ENCODE measurements at places on chromosomes 6 and 20.

DNA sequence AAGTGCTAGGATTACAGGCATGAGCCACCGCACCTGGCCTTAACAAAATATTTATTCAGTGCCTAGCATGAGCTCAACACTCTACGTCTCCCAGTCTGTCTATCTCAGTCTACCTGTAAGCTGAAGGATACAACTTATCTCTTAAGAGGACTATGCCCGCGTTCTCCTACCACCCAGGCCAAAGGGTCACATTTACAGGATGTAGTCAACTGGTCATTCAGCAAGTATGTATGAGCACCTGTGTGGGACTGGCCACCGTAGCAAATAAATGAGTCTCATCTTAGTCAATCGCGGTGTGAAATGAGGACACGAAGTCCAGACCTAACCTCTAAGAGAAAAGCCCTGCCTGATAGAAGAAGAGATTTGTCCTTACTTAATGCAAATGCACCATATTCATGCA lies 49.9 kb downstream of the MUC22 start:
- no peak for DNase-seq

DNA sequence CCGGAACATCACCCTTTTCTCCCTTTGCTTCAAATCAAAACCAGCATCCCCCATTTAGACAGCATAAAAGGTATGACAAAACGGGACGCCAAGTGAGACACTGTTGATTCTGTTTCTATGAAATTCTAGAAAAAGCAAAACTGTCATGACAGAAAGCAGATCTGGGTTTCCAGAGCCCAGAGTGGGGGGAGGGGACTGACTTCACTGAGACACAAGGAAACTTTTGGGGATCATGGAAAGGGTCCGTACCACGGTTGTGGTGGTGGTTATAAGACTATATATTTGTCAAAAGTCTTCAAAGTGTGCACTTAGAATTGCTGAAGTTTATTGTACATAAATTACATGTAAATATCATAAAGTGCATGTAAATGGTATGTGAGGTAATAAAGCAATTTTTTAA lies 82.6 kb downstream of the SLC22A3 start:
- no peak for DNase-seq

GRCh38 chr6:113340371-113340770 lies 516.8 kb upstream of the MARCKS start:
- no peak for DNase-seq

- no peak for DNase-seq
Measured at GRCh38 chr6:49082611-49083010, 380.4 kb downstream of the MMUT start.

GRCh38 chr6:164108869-164109769 lies 694.6 kb downstream of the QKI start:
- DNase-seq, result peak; percentile 99

- no peak for DNase-seq
Measured at GRCh38 chr6:36104836-36105235, 25.5 kb upstream of the MAPK13 start.
